ENCODE measurements at places on chromosomes 16 and 17. TPM values are rescaled to one million over a fixed set of nuclear protein-coding genes. Genes with fewer than 3 reads are reported as not detected.

KCNJ12 gene
- 1.5 TPM for total RNA-seq

IL4R gene
- total RNA-seq, result 8.9 TPM

MMP28 gene
- total RNA-seq, result 12.9 TPM

HID1 gene
- 5.2 TPM for total RNA-seq

KRT17 gene
- total RNA-seq, result not detected

CBLN1 gene
- not detected for total RNA-seq

FXR2 gene
- total RNA-seq, result 17.7 TPM

CACNG1 gene
- 0.51 TPM for total RNA-seq

MAPK7 gene
- total RNA-seq, result 26.1 TPM

NAGPA gene
- total RNA-seq, result 37.5 TPM

TMEM238L gene
- total RNA-seq, result not detected

EMP2 gene
- total RNA-seq, result 27.9 TPM

ZNF652 gene
- 18.2 TPM for total RNA-seq

TP53TG3B gene
- not detected for total RNA-seq

MTSS2 gene
- total RNA-seq, result 37.9 TPM

TP53I13 gene
- 46.7 TPM for total RNA-seq

PRSS33 gene
- not detected for total RNA-seq

SCNN1B gene
- not detected for total RNA-seq

CYB5B gene
- total RNA-seq, result 44.6 TPM

ZNF385C gene
- total RNA-seq, result not detected

DPEP1 gene
- 2.8 TPM for total RNA-seq

OXLD1 gene
- total RNA-seq, result 72.2 TPM

CLDN9 gene
- not detected for total RNA-seq

PRSS21 gene
- total RNA-seq, result 3.8 TPM

DNAI2 gene
- total RNA-seq, result not detected

SDR42E1 gene
- total RNA-seq, result under 0.01 TPM

RCVRN gene
- total RNA-seq, result not detected

HOXB4 gene
- total RNA-seq, result 1.1 TPM

SSTR5 gene
- total RNA-seq, result not detected

ATF7IP2 gene
- 3.1 TPM for total RNA-seq

KRT13 gene
- not detected for total RNA-seq
